ENCODE measurements at places on chromosomes 3 and 15.

- no peak for DNase-seq
Observed at GRCh38 chr3:80994085-80994665, 767.3 kb downstream of the GBE1 start.

DNA sequence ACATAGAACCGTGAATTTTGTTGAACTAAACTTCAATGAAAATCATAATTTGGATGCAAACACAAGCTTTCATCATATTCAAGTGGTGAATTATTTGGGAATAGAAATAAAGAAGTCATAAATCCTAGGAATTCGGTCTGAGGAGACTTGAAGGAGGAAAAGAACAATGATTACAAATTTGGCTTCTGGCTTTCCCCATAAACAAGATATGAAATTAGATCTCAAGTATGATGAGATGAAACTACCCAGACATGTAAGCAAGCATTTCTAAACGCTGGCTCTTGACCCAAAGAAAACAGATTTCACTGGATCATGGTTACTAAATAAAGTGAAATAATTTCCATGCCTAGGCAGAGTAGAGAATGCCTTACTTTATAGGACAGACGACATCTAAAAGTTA is 146.9 kb upstream of the LRTM1 start:
- DNase-seq: no peak

DNA sequence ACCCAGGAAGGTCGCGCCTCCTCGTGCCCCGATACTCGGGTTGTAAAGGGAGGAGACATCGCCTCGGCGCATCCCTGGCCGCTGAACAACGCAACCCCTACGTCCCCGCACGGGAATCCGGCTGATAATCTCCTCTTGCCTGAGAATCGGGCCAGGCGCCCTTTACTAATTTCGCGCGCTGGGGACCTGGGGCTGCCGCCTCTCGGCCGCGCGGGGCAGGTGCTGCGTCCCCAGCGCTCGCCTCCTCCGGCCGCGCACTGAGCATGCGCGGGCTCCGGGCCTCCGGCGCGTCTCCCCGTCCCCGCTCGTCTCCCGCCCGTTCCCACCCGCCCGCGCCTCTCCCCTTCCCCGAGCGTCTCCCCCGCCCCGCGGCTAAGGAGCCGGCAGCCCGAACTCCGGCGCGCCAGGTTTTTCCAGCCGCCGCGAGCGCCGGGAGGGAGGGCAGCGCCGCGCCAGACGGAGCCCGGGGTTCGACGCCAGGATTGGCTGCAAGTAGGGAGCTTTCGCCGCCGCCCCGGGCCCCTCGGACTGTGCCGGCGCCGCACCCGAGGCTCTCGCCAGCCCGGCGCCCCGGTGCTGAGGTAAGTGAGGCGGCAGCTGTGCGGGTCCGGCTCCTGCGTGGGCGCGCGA is at the start of gene CNTN4:
Gene CNTN4 (plus strand): TSS at position 469 of the 630 bp plus-strand sequence.
- no peak for DNase-seq

DNA sequence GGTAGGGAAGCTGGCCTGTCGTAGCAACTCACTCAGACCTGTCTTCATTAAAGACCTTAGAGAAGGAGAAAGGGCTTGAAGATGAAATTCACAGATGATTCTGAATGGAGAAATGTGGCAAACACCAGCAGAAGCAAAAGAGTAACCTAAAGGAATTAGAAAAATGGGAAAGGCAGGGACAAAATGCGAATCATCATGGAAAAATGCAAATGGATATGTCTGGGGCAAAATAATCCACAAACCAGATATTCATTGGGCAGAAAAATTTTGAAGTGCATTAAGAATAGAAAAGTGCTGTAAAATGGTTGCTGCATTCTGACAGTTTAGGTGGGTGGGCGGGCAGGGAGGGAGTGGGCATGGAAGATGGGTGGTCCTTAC is 156.9 kb upstream of the RASGRP1 start:
- DNase-seq: no peak

DNA sequence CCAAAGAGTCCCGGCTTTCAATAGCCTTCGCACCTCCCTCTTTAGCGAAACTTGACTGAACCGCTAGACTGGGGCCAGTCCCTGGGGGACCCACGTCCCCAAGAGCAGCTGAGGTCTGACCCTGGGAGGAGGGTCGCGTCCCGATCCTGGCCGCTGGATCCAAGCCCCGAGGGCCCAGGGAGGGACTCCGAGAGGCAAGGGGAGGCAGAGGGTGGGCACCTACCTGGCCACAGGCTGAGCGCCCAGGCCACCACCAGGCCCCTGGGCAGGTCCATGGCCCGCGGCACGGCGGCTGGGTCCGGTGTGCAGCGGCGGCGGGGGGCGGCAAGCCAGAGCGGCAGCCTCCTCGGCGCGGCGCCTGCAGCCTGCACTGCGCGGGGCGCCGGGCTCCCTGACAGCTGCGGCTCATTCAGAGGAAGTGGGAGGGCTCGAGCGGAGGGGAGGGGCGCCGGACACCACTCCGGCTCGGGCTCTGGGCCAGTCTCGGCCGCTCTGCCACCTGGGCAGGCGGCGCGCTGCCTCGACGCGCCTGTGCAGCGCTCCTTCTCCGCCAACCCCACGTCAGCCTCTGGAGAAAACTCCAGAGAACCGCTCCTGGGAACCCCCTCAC is at the start of gene ITGA11:
Gene ITGA11 (minus strand): TSS at position 372 of the 610 bp plus-strand sequence. CDS start 97 bp downstream, at position 275.
- no peak for DNase-seq

- no peak for DNase-seq
Observed at GRCh38 chr3:69740103-69741021, 1.1 kb downstream of the MITF start.

- peak; percentile 35 for DNase-seq
Observed at GRCh38 chr3:30042274-30042859, 564.0 kb upstream of the TGFBR2 start.

- DNase-seq: no peak
Observed at GRCh38 chr15:39579487-39580116, 1.3 kb upstream of the THBS1 start.

DNA sequence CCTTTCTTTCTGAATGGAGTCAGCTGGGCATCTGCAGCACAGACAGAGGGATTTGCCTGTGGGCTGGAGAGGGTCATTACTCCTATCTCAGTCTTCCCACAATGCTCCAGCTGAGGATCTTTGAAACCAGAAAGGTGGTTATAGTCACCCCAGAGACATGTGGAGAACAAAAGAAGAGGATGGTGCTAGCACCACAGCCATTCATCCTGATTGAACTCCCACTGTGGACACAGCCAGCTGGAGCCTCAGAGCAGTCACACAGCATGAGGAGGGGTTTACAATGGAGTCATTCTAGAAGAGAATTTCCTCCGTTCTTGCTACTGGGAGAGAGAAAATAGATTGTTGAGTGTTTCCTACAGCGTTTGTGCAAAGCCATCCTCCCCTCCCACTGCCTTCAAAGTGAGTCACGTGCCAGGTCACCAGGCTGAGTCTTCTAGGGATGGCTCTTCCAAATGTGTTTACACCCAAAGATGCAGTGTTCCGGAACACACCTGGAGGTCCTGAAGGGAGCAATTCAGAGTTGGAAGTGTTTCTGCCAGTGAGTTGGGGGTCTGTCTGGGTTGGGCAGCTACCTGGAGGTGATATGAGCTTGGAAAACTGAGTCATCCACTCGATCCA is 18.9 kb upstream of the GREM1 start:
- DNase-seq: no peak

All from activated CD4-positive, CD25-positive, alpha-beta regulatory T cell treated with anti-CD3 and anti-CD28 coated beads, Interleukin-2, amount 50 U/mL, for 72 hours (primary cell).